ENCODE measurements at places on chromosomes 3 and 15.

GRCh38 chr3:141575879-141576743 is 89.3 kb downstream of the RASA2 start:
- no peak for DNase-seq

- DNase-seq, result no peak
These were observed 17.4 kb upstream of the INO80 start for GRCh38 chr15:41133454-41133853.

- DNase-seq, result peak; percentile 55
These were observed 91.9 kb downstream of the MB21D2 start for GRCh38 chr3:192825657-192826200.

DNA sequence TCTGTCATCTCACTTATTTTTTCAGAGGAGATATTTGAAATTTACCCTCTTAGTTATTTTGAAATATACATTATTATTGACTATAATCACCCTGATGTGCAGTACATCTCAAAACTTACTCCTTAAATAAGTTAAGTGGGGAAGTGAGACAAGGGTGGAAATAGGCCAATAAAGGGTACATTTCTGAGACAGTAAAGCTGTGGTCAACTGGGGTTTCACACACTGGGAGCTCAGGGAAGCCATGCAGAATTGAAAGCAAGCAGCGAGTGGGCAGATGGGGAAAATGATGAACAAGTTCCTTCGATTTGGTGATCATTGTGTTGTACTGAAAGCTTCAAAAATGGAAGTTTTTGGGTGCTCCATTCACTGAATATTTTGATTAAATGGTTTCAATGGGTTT is 21.6 kb upstream of the MOBP start:
- DNase-seq, result no peak

- no peak for DNase-seq
These were observed 27.4 kb upstream of the SLCO2A1 start for GRCh38 chr3:134057006-134057653.

DNA sequence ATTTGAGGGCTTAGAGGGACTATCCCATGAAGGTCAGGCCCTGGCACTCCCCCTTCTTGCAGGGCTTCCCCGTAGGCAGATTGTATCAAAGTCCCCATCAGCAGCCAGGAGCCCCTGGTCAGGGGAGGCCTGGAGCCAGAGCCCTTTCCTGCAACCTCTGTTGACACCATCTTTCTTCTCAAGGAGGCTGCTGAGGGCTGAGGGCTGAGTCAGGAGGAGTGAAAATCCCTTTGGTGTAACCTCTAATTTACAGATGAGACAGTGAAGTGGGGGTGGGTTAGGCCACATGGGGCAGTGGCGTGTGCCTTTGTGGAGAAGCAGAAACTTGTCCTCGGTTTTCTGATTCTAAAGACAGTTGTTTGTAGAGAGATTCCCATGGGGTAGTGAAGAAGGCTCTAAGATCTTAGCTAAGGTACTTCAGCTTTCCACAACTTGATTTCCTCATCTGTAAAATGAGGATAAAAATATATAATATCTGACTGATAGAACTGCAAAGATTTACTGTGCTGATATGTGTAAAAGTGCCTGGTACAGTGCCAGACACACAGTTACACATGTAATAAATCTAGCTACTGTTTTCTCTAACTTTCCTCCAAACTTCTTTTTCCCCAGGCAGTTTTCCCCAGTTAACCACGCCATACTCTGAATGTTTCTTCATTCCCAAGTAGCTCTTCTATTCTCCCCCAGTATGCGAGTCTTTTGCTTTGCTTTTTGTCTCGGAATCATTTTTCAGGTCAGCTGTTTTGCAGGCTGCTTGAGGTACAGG is 249.4 kb upstream of the TPM1 start:
- no peak for DNase-seq

DNA sequence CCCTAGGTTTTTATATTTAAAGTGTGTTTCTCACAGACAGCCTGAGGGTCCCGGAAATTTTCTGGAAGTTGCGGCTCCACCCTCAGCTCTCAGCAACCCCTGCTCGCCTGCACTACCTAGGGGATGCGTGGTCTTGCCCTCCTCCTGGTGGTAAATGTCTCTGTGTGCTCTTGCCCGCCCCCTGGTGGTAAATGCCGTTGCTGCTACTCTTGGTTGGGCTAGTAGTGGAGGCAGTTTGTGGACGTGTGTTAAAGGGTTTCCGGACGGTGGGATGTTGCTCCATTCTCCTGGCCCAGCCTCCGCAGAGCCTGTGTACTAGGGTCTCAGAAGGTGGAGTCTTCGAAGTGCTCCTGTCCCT is 27.4 kb downstream of the STOML1 start:
- peak; percentile 62 for DNase-seq

- no peak for DNase-seq
These were observed 184.9 kb downstream of the ZBTB20 start for GRCh38 chr3:114962189-114962588.

GRCh38 chr3:136657526-136657925 is 94.7 kb downstream of the STAG1 start:
- no peak for DNase-seq

GRCh38 chr15:100116416-100117190 is 225.2 kb downstream of the ADAMTS17 start:
- no peak for DNase-seq

DNA sequence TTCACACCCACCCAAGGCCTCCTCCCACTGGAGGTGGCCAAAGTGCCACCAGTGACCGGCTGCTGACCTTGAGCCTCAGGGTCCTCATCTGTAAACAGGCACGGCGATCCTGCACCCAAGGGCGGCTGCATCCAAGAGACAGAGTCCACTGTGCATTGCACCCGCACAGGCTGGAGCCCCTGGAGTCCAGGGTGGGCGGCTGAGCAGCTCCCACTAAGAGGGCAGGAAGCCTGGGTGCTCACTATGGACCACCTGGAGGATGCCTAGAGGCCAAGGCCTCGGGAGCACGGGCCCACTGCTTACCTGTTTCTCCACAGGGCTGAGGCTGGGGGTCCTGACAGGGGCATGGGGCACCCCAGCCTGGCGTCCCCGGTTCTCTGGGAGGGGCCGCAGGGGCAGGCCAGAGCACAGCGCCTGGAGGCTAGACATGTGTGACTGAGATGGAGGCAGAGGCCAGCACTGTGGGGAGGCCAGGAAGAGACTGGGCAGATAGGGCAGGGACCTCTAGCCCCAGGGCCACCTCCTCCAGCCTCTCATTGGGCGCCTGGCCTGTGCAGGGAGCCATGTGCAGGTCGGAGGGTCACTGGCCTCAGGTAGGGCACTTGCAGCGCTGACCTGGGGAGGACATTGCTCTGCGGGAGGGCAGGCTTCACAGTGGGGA is at the start of gene UROC1:
Gene UROC1, minus strand, starts transcription at position 483 of the 661 bp plus-strand sequence. Its CDS starts 54 bp downstream, at position 429.
- DNase-seq, result no peak

GRCh38 chr3:177529071-177529550 is 331.8 kb upstream of the TBL1XR1 start:
- no peak for DNase-seq

DNA sequence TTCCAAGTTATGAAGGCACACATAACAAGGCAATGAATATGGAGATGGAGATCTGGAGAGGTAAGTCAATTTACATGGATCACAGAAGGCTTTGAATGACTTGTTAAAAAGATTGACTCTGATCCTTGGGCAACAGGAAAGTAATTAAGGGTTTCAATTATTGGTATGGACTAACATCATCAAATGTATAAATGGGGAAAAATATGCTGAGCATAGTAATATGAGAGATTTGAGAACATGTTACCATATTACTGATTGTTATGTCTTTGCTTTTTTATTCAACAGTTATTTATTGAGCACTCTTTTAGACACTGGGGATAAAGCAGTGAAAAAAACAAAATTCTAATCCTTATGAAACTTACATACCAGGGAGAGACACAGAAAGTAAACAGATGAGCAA is 238.5 kb upstream of the ROBO1 start:
- no peak for DNase-seq

DNA sequence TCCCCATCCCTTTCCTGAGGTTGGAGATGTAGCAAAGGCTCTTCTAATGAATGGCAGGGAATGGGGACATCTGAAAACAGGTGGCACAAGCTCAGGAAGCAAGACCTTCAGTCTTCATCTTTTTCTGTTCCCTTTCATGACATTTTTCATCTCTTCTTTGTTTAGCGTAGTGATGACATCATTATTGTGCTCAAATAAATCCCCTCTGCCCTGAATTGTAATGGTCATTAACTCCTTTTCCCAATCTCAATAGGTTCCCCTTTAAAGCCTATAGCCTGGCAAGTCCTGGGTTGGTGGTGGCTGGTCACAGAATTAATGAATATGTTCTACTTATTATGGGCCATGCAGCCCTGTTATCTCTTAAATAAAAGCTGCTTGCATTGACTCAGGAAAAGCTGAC is 21.4 kb downstream of the TF start:
- no peak for DNase-seq

- no peak for DNase-seq
These were observed 460.6 kb upstream of the NR2F2 start for GRCh38 chr15:95869920-95870319.

DNA sequence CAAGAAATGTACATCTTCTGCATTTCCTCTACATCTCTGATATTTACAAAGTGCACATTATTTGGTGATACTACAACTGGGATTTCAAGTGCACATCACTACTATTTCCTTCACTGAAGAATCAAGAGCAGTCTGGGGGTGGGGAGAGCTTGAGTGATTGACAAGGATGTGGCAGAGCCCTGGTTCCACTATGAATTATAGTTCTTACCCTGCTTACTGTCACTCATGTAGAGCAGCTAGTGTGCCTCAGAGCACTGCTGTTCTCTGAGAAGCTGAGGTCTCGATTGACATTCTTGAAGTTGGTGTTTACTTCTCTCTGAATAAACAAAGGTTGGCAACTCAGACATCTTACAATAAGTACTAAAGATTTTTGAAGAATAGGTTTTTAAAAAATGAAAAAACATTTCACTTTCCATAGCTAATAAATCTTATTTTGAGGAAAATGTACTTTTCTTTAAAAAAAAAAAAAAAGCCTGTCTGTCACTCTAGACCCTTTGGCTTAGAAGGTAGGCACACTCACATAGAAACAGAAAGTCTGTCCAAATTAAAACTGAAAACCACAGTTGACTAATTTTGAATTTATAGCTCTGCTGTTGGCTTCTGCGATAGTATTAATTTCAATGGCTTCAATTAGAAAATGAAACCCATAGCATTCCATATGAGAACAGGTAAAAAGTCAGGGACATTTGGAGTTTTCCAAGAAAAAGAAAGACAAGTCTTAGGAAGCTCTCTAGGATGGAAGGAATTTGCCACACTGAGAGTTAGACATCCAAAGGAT is 5.6 kb downstream of the GREM1 start:
- DNase-seq, result no peak

GRCh38 chr3:100471444-100471843 is 21.0 kb upstream of the TMEM45A start:
- no peak for DNase-seq

DNA sequence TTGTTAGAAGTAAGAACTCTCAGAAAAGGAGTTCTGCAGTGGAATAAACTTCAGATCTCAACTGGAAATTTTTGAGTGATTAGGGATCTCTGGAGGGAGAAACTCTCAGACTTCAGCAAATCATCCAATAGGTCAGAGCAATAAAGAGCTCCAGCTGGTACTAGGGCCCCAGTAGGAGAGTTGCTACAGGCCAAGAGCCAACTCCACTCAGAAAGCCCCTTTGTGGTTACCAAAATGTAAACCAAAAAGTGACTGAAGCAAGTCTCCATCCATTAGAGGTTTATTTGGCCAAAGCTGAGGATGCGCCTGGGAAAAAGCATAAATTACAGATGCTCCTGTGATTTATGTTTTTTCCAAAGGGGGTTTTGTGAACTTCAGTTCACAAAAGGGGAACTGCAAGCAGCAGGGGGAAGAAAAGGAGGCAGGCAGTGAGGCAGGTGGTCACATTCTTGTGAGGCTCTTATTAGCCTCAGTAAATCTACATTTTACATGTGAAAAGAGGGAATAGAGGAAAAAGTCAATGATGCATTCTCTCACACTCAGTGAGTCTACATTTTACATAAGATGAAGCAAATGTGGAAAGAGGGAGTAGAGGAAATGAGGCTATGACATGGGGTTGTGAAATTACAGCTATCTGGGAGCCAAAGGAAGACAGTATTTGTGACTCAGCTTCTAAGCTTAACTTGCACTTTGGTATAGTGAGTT is 92.4 kb upstream of the DAZL start:
- DNase-seq, result no peak

DNA sequence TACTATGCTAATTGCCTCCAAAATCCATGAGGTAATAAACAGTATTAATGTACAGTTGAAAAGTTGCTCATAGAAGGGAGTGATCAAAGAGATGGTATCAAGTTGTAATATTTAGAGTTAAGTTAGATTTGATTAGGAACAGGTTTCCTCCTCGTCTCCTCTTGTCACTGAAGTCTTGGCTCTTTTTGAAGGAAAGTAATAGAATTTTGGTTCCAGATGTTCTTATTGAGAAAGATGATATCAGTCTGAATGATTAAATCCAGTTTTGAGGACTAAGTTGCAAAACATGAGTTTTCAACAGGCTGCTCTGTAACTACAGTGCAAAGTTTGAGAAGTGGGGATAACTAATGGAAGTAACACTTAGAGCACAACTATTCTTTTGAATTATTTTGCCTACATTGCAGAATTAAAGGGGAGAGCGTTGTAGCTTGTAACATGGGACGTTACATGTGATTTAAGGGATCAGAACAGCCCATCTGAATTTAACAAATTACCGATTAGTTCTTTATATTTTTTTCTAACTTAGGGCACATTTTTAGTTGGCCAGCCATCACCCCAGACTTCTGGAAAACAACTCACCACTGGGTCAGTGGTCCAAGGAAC is 48.3 kb downstream of the MAP6D1 start:
- no peak for DNase-seq

DNA sequence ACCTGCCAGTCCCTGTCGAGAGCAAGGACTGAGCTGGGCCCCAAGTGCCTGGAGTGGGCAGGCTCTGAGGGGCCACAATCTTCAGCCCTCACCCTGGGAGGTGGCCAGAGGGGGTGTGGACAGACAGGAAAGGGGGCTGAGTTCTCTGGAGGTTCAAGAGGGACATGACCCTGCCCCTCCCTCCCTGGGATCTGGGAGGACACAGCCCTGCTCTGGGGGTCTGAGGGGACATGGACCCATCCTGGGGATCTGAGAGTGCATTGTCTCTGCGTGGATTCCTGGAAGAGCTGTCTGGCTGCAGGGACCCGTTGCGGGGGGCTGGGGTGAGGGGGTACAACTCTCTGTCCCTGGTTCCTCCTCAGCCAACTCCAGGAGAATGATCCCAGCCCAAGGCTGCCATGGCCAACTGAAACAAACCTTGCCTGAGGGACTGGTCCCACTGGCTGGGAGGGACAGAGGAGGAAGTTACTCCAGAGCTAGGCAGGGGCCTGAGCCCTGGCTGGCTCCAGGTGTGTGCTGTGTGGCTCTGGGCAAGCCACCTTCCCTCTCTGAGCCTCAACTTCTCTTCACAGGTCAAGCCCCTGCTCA is 29.0 kb downstream of the PTH1R start:
- DNase-seq, result no peak

DNA sequence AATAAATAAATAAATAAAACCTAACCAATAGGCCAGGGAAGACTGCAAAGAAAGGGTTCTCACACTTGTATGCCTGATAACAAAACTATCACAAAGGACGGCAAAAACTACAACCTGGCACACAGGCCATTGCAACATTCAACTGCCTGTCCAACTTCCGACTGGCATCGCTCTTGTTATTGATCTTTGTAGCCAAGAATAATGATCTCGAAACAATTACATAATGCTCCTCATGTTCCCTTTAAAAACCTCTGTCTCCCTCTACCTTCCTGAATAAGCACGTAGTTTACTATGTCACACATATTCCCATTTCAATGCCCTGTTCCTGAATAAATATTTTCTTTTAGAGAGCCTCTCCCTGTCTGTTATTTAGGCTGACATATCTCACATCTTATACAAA is 74.3 kb downstream of the B3GNT5 start:
- DNase-seq, result no peak

Measured in NCI-H2227 treated with DMSO at 0.1 percent for 48 hours (cell line).